ENCODE measurements at places on chromosomes 2 and 18. TPM values are rescaled to one million over a fixed set of nuclear protein-coding genes. Genes with fewer than 3 reads are reported as not detected.

- DNase-seq: no peak
- no peak overlapping the region for H3K27ac ChIP-seq
- no peaks in the 10 kb centered on the region for H3K36me3 ChIP-seq
- H3K27me3 ChIP-seq: no peaks in the 10 kb centered on the region
Measured at GRCh38 chr2:239212121-239212928, 188.5 kb downstream of the HDAC4 start.

- H3K4me3 ChIP-seq: peak overlapping the region; percentile 55
- no peaks in the 10 kb centered on the region for H3K27me3 ChIP-seq
- DNase-seq: peak; percentile 32
- no peaks in the 10 kb centered on the region for H3K36me3 ChIP-seq
- no peak overlapping the region for H3K27ac ChIP-seq
Measured at GRCh38 chr2:23662941-23663920, 263.7 kb downstream of the ATAD2B start.

GRCh38 chr2:158060835-158061435 lies 40.7 kb upstream of the UPP2 start:
- no peak overlapping the region for H3K4me3 ChIP-seq
- DNase-seq: no peak
- H3K27me3 ChIP-seq: no peaks in the 10 kb centered on the region

DNA sequence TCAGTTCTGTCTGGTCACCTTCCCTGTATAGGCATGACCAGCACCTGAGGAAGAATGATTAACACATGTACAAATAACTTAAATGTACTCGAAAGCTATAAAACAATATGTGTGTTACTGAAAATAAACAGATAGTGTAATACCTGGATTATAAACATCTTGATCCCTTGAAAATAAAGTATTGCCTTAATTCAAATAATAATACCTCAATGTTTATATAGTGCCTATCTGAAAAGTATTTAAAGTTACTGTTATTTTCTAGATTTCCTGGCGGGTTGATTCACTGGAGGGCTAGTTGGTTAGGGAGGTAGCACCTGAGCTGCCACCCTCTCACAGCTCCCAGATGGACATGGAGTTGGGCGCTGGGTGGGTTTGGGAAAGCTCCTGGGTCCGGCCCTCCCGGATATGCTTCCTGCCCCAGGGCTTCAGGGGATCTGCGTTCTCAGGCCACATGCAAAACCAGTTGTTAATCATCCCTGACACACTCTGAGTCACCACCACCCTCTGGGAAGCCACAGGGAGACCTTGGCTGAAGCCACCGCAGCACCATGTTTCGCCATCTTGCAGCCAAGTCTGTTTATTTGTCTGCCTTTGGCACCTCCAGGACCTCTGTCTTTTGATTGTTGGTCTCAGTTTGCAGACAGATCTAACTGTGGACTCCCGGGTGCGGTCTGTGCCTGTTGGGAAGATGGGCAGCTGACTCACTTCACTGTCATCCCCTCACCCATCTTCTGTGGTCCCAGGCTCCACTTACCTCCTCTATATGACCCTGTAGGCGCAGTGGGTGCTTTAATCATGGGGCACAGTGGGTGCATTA lies 35.3 kb downstream of the RAB31 start:
- H3K4me3 ChIP-seq: peak overlapping the region; percentile 36
- DNase-seq: peak; percentile 88
- no peaks in the 10 kb centered on the region for H3K36me3 ChIP-seq

- no peak overlapping the region for H3K4me3 ChIP-seq
- no peak overlapping the region for H3K27ac ChIP-seq
- DNase-seq: peak; percentile 62
- no peaks in the 10 kb centered on the region for H3K27me3 ChIP-seq
- H3K36me3 ChIP-seq: no peaks in the 10 kb centered on the region
Measured at GRCh38 chr2:54106631-54107454, 8.6 kb upstream of the ACYP2 start.

DNA sequence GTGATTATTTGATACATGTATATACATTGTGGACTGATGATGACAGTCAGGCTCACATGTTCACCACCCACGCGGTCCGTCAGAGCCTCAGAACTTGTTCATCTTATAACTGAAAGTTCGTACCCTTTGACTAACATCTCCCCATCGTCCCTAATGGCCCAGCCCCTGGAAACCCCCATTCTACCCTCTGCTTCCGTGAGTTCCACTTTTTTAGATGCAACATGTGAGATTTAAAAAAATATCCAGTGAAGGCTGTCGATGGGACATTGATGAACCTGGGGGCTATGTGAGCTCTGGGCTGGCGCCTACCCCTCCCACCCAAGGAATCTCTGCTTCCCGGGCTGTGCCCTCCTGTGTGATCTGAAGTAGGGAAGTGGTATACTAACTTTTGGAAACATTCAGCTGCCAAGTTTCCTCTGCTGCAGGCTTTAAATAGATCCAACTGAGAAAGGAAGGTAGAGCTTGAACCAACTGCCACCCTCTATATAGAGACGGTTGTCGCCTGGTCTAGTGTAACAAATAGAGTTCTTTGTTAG lies 163.8 kb downstream of the FAM210A start:
- H3K27ac ChIP-seq: no peak overlapping the region
- DNase-seq: no peak
- H3K27me3 ChIP-seq: peaks cover 21% of the 10 kb centered on the region
- no peaks in the 10 kb centered on the region for H3K4me1 ChIP-seq

GRCh38 chr2:118209727-118210126 lies 121.5 kb downstream of the INSIG2 start:
- H3K4me3 ChIP-seq: no peak overlapping the region
- DNase-seq: no peak
- no peaks in the 10 kb centered on the region for H3K4me1 ChIP-seq
- no peaks in the 10 kb centered on the region for H3K36me3 ChIP-seq
- no peak overlapping the region for H3K27ac ChIP-seq
- no peaks in the 10 kb centered on the region for H3K27me3 ChIP-seq

- peaks cover 77% of the 10 kb centered on the region for H3K27me3 ChIP-seq
- H3K27ac ChIP-seq: no peak overlapping the region
- no peak for DNase-seq
- H3K4me1 ChIP-seq: no peaks in the 10 kb centered on the region
Measured at GRCh38 chr2:235194351-235194750, 242.5 kb downstream of the SH3BP4 start.

- H3K27ac ChIP-seq: no peak overlapping the region
- peaks cover 12% of the 10 kb centered on the region for H3K27me3 ChIP-seq
- H3K4me3 ChIP-seq: no peak overlapping the region
Measured at GRCh38 chr2:126752876-126753275, 96.9 kb downstream of the GYPC start.

GRCh38 chr18:24672165-24672941 lies 211.9 kb downstream of the HRH4 start:
- H3K27ac ChIP-seq: no peak overlapping the region
- H3K4me3 ChIP-seq: no peak overlapping the region
- H3K27me3 ChIP-seq: peaks cover 98% of the 10 kb centered on the region
- H3K4me1 ChIP-seq: no peaks in the 10 kb centered on the region
- DNase-seq: no peak

KIAA2012 gene
- 0.17 TPM for total RNA-seq

STAT4 gene
- total RNA-seq: 1.3 TPM

CFAP65 gene
- 1.3 TPM for total RNA-seq

HOXD10 gene
- total RNA-seq: not detected

CHST9 gene
- 56.9 TPM for total RNA-seq

STPG4 gene
- 12.7 TPM for total RNA-seq

PDCD1 gene
- not detected for total RNA-seq

ANKRD30BL gene
- not detected for total RNA-seq

Measured in Calu3 (cell line).